Stimulated activated CD4-positive, alpha-beta T cell treated with anti-CD3 and anti-CD28 coated beads, Interleukin-4, amount 100 ng/mL, for 24 hours (primary cell): ENCODE measurements at places on chromosomes 11 and 22.

DNA sequence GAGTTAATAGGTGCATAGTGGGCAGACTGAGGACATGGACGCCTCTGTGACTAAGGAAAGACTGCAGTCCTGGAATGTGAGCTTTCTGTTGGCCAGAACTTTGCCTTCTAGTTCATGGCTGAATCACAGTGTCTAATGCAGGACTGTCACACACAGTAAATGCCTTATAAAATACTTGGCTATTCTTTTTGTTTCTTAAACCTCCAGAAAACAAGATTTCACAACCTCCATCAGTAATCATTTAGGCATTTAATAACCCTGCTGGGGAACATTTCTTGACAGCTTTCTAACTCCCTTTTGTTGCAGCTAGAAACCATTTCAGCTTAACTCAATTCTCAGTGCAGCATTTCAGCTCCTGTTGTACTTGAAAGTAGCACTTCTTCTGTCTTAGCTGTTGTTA is 335.8 kb upstream of the DDI1 start:
- no peak for DNase-seq

GRCh38 chr11:61827571-61828378 is at the start of gene FADS2:
Gene FADS2 (plus strand): TSS chr11:61828300. CDS start chr11:61828391, 91 bp downstream.
- DNase-seq, result peak; percentile 56

DNA sequence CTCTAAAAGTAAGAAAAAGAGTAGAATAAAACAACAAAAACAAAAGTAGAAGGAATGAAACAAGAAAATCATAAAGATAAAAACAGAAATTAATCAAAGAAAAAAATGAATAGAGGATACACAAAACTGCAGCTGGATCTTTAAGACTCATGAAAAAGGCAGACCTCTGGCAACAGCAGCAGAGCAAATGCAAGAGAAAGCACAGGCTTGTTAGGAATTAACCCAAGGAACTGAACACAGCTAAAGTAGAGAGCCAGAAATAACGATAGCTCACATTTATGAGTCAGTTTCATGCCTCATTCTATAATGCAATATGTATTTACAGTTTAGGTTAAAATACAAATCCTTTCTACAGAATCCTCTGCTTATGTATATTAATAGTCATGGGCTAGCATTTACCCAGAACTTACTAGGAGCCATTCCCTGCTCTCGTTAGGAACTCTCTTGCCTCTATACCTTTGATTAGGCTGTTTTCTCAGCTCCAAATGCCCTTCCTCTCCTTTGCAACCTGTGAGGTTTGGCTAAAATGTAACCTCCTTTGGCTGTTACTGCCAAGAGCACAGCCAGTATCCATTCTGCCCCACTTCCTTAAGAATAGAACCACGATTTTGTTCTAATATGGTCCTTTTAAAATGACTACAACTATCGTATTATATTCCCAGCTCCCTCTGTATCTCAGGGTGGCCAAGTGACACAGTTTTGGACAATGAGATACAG is 38.3 kb upstream of the NFAM1 start:
- no peak for DNase-seq

- DNase-seq, result no peak
These were observed 8.5 kb downstream of the HMBS start for GRCh38 chr11:119092880-119093842.

DNA sequence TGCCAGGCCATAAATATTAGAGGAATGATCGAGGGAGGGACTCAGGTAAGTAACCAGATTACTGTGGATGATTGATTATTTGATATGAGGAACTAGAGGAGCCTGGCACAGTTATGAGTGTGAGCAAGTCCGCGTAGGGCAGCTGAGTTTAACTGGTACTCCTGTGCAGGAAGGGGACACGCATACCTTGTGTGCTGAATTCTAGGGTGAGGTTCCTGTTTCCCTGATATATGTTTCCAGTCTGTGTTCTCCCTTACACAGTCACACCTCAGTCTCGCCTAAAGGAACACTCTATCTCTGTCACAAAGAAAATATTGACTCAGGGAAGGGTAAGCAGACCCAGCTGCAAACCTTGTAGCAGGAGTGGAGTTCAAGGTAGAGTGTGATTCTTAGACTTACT is 17.4 kb downstream of the SGSM3 start:
- no peak for DNase-seq

GRCh38 chr11:61954851-61955421 is 4.8 kb downstream of the BEST1 start:
- no peak for DNase-seq

- no peak for DNase-seq
These were observed 259.6 kb downstream of the NTM start for GRCh38 chr11:131629925-131630540.

DNA sequence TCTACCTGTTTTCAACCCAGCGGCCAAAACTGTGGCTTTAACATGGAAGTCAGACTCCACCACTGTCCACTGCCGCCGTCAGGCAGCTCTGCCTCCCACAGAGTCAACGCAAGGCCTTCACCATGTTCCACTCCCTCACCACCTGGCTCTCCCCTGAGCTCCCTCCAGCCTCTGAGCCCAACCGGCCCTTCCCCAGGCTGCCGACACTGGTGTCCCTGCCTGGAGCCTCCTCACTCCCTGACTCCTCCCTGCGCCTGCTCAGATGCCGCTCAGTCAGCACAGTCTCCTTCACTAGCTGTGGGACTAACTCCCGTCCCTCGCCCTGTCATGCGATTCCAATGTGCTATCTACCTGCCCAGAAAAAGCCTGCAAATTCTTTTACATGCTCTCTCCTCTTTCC is 16.3 kb downstream of the SULT4A1 start:
- no peak for DNase-seq

DNA sequence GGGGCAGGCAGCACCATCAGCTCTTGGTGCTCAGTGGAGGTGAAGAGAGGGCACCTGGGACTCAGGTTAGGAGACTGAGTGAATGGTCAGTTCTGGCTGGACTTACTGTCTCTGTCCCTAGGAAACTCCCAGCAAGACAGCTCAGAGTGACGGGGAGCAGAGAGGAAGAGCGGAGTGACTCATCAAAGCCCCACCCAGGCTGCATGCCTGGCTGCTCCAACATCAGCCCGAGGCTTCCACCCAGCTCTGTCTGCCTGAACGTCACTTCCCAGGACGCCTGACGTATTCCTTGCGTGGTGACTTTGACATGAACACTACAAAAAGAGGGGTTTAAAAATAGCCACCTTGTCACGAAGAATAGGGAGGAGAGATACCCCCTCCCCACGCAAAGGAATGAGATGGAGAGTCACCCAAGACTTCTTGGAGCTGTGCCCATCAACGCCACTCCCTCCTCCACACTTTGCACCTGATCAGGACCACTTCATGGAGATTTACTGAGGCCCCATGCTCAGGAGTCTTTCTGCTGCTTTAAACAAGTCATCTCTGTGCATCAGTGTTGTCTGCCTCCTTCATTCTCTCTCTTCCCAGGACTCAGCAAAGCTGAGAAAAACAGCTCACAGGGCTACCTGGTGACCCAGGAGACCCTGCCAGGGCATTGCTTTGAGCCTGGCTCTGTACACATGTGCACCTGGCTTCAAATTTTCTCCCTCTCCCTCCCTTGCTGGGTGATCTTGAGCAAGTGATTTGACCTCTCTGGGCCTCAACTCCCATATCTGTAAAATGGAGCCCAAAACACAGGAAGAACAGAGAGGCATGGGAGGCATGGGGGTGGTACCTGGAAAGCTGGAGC is 83.1 kb downstream of the MN1 start:
- DNase-seq, result no peak

GRCh38 chr11:61727401-61727811 is 25.0 kb upstream of the MYRF start:
- DNase-seq, result no peak

DNA sequence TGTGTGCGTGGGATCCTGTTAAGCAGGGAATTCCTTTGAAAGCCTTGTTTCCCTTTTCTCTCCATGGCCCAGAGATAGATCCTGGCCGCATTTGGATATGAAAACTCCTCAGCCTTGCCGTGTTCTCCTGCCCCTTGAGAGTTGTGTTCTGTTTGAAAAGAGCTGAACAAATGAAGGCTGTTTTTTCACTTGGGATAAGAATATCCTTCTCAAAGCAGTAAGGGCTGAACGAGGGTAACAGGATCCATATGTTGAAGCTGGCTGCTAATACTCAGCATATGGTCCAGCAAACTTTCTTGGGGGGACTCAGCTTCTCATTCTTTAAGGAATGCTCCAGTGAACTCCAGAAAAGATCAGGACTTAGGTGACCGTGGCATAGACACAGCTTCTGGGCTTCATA is 114.5 kb upstream of the TTC12 start:
- no peak for DNase-seq

GRCh38 chr11:10495464-10495786 is 40.4 kb downstream of the AMPD3 start:
- DNase-seq, result no peak

DNA sequence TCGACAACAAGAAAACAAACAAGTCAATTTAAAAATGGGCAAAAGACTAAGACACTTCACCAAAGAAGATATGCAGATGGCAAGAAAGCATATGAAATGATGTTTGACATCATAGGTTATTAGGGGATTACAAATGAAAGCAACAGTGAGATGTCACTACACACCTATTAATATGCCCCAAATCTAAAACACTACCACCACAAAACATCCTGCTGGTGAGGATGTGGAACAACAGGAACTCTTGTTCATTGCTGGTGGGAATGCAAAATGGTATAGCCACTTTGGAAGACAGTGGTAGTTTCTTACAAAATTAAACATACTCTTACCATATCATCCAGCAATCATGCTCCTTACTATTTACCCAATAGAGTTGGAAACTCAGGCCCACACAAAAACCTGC is 29.0 kb downstream of the PRRG4 start:
- no peak for DNase-seq

DNA sequence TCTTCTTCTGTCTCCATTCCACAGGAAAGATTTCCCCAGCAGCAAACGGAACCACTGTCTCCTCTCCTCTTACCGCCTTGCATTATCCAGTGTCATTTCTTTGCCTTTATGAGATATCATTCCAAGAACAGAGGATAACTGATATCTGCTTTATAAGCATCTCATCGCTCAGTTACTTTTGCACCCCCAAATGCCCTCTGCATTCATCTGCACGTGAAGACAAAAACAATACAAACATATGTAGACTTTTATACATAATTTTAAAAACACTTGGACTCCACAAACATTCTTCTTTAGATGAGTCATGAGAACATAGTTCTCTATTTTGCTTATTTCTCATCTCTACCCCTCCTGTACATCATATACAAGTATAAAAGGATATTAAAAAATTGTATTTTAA is 512 bp upstream of the OR51T1 start:
- no peak for DNase-seq

GRCh38 chr11:47464483-47464882 is 15.5 kb upstream of the RAPSN start:
- DNase-seq, result no peak

DNA sequence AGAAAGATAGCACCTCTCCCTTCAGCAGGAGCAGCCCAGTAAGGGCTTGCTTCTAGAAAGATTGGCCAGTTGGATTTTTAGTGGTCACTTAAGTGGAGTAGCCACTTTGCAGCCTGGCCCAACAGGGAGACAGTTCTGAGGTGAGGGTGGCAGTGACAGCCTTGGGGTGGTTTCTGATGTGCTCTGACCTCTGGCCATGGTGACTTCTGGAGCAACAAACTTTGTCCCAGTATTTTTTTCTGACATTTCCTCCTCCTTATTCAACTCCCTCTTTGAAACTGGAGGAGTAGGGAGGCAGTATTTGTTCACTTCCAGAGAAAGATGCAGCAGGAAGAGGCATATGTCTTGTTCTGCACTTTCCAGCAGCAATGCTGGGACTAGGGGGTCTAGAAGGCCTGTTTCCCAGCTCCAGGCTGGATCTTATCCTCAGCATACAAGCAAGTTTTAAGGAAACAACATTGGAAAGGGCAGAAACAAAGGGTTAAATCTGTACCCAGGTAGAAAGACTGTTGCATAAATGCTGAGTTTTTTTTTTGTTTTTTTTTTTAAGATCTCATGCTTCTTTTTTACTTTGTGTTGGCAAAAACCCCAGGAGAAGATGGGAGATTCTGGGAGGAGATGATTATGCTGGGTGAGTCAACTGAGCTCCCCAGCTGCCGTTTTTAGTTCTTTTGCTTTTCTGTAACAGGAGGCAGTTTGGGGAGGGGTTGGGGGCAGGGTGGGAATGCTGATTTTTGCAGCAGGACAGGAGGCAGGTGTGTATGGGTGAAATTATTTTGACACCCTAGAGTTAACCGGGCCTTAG is 37.2 kb downstream of the RCOR2 start:
- DNase-seq, result no peak

DNA sequence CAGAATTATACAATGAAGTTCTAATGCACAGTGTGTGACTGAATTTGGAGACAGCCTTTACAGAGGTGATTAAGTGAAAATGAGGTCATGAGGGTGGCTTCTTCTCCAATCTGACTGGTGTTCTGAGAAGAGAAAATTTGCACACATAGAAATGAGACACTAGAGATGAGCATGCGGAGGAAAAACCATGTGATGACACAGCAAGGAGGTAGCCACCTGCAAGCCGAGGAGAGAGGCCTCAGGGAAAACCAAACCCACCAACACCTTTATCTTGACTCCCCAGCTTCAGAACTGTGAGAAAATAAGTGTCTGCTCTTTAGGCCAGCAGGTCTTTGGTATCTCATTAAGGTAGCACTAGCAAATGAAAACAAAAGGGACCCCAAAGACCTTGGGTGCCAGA is 93.2 kb downstream of the GGTLC2 start:
- no peak for DNase-seq

- no peak for DNase-seq
These were observed 4.2 kb upstream of the C1QTNF6 start for GRCh38 chr22:37192204-37192603.

DNA sequence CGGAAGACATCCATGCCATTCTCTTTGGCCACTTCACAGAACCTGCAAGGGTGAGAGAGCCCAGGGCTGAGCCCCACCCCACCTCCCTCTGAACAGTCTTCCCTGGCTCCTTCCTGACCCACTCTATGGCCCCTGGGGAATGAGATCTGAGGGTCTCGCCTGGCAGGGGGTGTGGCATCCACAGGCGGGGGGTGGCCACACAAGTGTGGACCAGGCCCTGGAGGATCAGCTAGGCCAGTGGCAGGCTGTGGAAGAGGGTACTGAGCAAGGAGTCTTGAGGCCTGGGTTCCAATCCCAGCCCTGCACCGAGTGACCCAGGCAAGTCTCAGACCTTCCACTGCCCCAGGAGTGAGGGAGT is 5.6 kb upstream of the LRFN4 start:
- DNase-seq, result no peak

- no peak for DNase-seq
These were observed 9.7 kb downstream of the MTNR1B start for GRCh38 chr11:92979176-92979575.

DNA sequence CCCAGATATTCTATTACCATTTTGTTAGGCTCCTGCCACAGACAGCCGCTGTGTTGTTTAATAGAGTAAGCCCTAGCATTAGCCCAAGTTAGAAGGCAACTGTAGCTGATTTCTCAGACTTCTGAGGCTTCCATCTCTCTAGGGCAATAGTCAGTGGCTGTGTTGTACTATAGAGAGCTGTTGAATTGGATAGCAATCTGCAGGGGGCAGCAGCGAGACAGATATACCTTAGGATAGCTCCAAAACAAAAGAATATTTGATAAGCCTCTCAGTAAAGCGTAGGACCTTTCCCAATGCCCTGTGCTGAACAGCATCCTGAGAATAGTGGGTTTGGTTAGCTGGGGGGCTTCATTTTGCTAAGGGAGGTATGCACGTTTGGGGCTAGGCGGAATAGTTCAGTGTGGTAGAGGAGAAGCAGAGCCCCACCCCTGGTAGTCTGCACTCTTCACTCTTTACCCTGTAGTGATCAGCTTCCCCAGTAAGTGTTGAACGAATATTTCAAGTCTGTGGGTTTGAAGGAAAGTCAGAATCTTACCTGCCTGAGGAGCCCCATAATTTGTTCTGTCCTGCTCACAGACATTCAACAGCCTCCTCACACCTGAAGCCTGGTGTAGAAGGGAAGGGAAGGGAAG is 515.1 kb downstream of the INSC start:
- DNase-seq, result no peak
